ENCODE measurements at places on chromosomes 1 and 21.

GRCh38 chr1:41468122-41468762 is 16.2 kb downstream of the EDN2 start:
- DNase-seq = no peak

GRCh38 chr1:238340989-238341388 is 450.3 kb upstream of the ZP4 start:
- DNase-seq = peak; percentile 67

GRCh38 chr1:18463984-18464664 is 16.6 kb upstream of the KLHDC7A start:
- DNase-seq = no peak

DNA sequence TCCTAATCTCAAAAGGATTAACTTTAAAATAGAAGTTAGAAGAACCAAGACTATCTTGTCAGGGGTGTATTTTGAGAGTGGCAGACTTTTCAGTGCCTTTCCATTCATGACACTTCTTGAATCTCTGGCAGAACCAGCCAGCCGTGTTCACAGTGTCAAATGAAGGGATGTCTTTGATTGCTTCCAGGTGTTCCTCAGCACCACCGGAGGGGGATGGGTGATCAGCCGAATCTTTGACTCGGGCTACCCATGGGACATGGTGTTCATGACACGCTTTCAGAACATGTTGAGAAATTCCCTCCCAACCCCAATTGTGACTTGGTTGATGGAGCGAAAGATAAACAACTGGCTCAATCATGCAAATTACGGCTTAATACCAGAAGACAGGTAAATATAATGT is 32.3 kb downstream of the FMO1 start:
- no peak for DNase-seq

DNA sequence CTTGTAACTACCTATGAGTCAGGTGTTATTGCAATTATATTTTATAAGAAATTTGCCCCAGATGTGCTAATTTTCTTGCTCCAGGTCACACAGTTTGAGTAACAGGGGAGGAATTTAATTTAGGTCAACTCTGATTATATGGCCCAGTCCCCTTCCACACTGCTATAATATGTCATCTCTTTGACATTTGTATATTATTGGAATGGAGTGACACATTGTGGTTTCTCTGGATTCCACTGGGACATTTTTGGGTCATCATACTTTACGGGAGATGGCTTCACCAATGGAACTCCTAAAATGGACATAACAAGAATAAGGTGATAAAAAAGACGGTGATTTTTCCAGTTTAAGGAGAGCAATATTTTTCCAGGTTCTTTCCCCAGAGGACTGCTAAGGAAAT is 191.2 kb downstream of the DISC1 start:
- DNase-seq = no peak

GRCh38 chr1:100700586-100700985 is 19.0 kb upstream of the VCAM1 start:
- no peak for DNase-seq

DNA sequence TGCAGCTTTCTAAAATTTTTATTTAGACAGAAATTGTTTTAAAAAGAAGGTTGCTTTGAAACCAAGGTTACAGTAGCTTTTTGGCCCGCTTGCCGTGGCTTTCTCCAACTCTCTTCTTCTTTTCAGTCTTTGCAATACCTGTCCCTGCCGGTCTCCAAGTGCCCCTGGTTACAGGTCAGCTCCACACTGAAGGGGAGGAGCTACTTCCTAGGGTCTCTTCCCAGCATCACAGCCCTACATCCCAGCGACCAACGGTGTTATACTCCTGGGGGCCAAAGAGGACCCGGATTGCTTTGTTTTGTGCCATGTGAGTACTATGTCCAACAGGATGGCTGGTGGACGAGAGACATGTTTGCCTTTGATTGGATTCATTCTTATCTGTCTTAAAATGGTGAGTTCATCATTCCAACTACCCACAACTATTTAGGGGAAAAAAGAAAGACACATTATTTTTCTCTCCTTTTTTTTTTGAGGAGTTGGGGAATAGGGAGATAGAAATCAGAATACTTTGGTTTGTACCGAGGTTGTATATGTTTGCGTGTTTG is at the start of gene FNDC7:
Gene FNDC7, plus strand, starts transcription at position 303 of the 545 bp plus-strand sequence. Its CDS starts 26 bp downstream, at position 329.
- DNase-seq = no peak

DNA sequence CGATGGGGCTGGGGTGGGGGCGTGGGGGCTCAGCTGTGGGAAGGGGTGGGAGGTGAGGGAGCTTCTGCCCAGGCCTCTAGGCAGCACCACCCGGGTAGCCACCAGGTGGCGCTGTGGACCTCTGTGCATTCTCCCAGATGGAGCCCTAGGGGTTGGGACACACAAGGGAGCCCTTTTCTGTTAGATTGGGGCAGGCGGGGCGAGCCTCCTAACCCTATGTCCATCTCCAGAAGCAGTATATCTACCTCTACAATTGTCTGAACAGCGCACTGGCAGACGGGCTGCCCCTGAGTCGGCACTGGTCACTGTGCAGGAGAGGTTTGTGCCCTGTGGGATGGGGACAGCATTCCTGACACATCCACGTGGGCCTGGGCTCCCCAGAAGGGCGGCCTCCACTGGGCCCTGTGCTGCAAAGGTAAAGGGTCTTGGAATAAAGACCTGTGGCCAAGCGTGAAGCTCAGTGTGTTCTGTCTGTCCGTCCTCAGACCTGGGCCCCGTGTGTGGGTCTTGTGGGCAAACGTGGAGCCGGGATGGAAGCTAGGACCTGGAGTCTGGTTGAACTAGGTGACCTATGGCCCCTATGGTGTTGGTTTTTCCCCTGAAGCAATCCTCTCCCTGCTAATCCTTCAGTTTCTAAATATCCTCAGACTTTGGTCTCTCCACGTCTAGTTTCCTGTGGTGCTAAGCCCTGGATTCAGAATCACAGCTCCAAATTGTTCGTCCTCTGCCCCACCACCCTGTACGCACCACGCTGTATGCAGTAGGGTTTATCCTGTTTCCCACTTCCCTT is 4.4 kb upstream of the LGR6 start:
- DNase-seq = peak; percentile 27

- DNase-seq = peak; percentile 55
Observed at GRCh38 chr1:9384751-9385245, 92.1 kb downstream of the SPSB1 start.

GRCh38 chr21:28480470-28480869 is 512.2 kb downstream of the LTN1 start:
- no peak for DNase-seq

GRCh38 chr21:44272284-44272858 is 10.7 kb upstream of the DNMT3L start:
- DNase-seq = no peak

GRCh38 chr1:94962409-94963265 is 35.7 kb upstream of the CNN3 start:
- DNase-seq = no peak

GRCh38 chr1:184767591-184767990 is 12.9 kb upstream of the EDEM3 start:
- DNase-seq = no peak

DNA sequence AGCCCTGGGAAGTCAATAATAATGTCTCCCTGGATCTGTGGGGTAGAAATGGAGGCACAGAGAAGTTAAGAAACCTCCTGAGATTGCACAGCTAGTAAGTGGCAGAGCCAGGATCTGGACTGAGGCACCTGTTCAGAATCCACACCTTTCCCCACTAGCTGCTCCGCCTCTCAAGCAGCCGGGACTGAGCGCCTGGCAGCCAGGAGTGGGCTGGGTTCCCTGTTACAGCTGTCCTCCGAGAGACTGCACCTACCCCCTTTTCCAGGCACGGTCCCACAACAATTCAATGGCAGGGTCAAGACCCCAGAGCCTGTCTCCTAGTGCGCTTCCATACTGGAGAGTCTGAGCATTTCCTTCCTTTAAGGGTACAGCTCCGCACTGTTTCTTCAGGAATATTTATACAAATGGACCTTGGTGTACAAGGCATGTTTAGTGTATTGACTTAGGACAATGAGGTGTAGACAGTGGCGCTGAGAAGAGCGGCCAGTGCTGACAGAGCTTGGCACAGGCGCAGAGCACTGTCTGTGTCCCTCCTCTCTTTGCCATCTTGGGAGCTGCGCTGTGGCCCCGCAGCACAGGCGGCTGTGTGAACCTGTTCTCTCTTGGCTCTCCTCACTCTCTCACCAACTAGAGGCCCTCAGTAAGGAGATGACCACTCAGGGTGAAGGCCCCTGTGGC is 24.4 kb downstream of the GRHL3 start:
- no peak for DNase-seq

DNA sequence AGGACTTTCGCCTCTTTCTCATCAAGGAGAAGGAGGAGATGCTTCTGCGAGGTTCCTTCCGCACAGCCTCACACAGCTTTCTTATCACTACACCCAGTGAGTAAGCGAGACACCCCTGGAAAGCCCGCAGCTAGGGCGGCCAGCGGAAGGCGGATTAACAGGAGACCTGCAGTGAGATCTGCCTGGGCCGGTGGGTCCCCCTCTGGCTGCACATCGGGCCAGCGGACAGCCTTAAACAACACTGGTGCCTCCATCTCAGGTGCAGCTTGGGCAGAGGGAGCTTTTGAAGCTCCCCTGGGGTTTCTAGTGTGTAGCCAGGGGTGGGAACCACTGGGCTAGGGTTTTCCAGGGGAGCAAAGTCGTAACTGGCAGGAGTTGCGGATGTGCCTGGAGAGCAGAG is 17.5 kb upstream of the MTARC1 start:
- DNase-seq = no peak

DNA sequence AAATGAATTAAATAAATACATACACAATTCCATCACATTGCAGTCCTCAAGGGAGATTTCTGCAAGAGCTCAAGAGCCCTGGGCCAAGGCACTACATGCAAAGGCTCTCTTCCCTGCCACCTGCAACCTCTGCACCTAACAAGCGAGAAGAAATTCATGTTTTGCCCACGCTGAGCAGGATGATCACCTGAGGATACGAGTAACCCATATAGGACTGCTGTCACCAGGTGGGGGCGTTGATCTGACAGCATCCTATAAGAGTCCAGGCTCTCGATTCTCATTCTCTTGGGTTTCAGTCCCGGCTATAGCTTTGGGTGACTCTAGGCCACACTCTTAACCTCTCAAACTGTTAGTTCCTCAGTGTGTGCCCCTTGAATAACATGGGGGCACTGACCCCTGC is 18.7 kb upstream of the SPOCD1 start:
- no peak for DNase-seq

GRCh38 chr1:24888971-24889676 is 41.0 kb downstream of the RUNX3 start:
- no peak for DNase-seq

DNA sequence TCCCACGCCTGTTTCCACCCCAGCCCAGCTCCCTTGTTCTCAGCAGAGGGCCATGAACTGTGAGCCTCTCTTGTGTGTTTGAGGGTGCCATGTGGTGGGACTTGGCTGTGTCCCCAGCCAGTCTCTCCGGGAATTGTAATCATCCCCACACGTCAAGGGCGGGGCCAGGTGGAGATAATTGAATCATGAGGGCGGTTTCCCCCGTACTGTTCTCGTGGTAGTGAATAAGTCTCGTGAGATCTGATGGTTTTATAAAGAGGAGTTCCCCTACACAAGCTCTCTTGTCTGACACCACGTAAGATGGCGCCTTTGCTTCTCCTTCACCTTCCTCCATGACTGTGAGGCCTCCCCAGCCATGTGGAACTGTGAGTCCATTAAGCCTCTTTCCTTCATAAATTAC is 57.2 kb upstream of the COL6A2 start:
- no peak for DNase-seq

GRCh38 chr1:151809985-151810556 is 4.9 kb upstream of the LINGO4 start:
- DNase-seq = no peak

GRCh38 chr1:42747125-42747524 is 7.1 kb upstream of the CLDN19 start:
- DNase-seq = no peak

DNA sequence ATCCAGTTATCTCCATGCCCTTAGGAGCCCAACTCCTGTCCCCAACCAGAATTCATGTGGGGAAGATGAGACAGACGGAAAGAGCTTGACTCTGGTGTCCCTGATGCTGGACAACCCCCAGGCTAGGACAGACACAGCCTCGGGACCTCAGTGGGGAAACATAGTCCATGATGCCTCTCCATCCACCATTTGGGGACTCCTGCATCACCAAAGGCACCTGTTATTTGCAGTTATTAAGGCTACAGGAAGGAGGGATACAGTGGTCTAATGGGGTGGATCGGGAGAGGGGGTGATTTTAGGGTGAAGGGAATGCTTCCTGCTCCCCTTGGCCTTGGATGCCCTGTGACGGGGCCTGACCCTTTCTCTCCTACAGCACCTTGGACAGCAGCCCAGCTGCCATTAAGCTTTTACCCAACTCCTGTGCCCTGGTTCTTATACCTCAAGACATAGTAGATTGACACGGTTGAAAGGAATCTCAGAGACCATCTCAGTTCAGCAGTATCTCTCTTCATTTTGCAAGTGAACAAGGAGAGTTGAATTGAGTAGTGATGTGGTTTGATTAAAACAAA is 111.6 kb downstream of the MATN1 start:
- no peak for DNase-seq

GRCh38 chr1:50610563-50610962 is 187.3 kb upstream of the DMRTA2 start:
- DNase-seq = no peak

GRCh38 chr1:2460203-2460602 is 15.9 kb upstream of the PLCH2 start:
- DNase-seq = no peak

DNA sequence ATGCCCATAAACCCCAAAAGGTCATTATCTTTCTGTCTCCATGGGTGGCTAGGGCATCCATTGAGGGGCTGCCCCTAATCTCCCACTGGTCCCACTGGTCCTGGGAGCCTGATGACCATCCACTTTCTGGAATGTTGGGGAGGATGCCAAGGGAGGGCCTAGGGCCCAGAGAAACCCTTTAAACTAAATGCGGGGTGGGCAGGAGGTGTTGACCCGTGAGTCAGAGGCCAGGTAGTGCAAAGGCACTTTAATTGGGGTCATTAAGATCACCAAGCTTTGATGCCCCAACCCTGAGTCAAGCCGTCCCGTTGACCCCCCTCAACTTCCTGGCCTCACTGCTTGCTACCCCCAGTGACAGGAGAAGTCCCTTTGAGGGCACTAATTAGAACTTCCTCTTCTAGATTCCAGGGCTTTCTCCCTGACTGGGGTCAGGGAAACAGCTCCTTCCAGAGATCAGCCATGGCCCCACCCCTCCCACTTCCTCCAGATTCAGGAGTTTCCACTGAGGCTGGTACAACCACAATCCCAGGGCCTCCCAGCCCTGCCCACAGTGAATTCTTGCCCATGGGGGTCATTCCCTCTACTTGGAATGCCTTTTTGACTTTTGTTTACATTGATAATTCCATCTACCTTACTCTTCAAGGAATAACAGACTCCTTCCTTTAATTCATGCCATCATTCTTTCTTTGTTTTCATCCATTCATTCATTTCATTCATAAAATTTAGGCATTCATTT is 15.5 kb upstream of the SERINC2 start:
- no peak for DNase-seq

- peak; percentile 52 for DNase-seq
Observed at GRCh38 chr1:53047737-53048736, 14.0 kb upstream of the PODN start.

- DNase-seq = no peak
Observed at GRCh38 chr1:237282208-237282783, 240.3 kb downstream of the RYR2 start.

GRCh38 chr1:18464665-18465050 is 16.1 kb upstream of the KLHDC7A start:
- DNase-seq = no peak
